Fibroblast of the aortic adventitia (primary cell): ENCODE measurements at places on chromosomes 12 and 14.

- peak; percentile 16 for DNase-seq
Measured at GRCh38 chr12:54592316-54592715, 3.9 kb upstream of the PPP1R1A start.

DNA sequence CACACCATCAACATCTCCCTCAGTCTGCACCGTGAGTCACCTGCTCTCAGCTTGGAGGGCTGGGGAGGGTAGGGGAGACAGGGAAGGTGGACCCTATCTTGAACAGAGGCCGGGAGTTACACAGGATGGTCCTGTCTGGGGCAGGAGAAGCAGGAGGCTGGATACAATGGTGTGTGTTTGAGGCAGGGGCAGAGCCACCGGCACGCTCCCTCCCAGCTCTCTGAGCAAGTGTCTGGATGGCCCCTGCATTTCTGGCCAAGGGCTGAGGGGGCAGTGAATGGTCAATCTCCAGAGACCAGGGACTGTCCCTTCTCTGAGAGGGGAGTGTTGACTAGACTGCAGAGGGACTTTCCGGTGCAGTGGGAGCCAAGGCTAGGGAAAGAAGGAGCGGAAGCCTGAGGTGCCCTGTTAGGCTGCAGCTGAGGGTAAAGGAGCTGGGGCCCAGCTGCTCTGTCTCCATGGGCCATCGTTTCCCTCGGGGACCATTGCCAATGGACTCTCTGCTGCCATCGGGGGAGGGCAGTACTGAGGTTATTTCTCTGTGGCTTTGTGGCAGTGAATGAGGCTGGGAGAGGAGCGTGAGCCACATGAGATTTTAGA lies 1.9 kb downstream of the LRP1-AS start:
- DNase-seq = no peak

DNA sequence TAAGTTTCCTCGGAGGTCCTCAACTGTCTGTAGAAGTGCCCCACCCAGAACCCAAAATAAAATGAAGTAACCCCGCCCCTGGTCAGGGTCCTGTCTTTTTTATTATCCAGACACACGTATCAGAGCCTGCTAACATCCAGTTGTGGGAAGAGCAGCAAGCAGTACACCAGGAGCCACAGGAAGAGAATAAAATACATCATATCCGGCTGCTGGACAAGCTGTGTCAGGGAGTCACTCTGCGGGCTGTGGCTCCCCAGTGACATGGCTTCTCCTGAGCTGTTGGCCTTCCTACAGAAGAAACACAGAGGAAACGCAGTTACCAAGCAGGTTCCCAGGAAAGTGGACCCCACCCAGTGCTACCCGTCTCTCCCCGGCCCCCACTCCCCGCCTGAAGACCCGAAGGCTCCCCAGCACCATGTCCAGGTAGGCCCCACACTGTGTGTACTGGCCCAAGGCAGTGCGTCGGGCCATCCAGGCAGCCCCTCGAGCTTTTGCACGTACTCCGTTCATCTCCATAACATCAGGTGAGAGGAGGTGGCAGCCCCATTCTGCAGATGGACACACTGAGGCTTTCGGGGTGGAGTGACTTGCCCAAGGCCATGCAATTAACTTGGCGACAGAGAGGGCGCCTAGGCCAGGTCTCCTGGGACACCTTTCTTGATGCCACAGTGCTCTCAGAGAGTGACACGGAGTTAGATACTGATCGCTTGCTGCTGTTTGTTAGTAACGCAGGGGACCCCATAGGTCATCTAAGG lies 34.3 kb upstream of the DICER1 start:
- no peak for DNase-seq

- DNase-seq = no peak
Measured at GRCh38 chr12:71124835-71125460, 32.9 kb downstream of the TSPAN8 start.

DNA sequence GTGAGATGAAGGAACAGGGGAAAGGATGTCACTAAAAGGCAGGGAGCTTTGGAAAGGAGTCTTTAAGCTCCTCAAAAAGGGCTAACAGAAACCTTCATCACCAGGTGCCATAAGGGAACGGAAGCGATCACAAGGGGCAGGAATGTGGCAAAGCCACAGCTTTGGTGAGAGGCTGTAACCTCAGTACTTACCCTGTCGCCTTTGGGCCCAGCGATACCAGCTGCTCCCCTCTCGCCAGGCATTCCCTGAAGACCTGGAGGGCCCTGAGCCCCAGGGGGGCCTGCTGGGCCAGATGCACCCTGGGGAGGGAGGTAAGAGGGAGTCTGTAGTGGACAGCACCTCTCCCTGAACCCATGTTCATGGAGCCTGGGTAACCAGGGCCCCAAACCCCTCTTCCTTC lies 18.9 kb downstream of the TMEM106C start:
- DNase-seq = no peak

- DNase-seq = no peak
Measured at GRCh38 chr14:99268810-99269707, 2.9 kb downstream of the BCL11B start.

DNA sequence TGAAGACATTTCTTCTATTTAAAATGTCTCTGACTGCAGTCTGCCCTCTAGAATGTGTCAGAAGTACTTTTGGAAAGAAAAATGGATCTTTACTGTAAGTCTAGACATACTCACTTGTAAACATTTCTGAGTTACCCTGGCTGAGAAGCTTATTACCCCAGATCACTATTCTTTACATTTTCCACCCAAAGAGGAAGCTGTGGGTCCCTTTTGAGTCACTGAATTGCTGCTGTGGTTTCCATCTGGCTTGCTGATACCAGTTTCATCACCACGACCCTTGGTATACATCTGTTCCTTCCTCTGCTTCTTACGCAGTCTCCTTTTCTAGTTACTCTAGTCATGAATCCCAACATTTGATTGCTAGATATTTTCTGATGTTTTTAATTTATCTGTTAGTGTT lies 20.2 kb upstream of the CLEC4D start:
- DNase-seq = no peak

DNA sequence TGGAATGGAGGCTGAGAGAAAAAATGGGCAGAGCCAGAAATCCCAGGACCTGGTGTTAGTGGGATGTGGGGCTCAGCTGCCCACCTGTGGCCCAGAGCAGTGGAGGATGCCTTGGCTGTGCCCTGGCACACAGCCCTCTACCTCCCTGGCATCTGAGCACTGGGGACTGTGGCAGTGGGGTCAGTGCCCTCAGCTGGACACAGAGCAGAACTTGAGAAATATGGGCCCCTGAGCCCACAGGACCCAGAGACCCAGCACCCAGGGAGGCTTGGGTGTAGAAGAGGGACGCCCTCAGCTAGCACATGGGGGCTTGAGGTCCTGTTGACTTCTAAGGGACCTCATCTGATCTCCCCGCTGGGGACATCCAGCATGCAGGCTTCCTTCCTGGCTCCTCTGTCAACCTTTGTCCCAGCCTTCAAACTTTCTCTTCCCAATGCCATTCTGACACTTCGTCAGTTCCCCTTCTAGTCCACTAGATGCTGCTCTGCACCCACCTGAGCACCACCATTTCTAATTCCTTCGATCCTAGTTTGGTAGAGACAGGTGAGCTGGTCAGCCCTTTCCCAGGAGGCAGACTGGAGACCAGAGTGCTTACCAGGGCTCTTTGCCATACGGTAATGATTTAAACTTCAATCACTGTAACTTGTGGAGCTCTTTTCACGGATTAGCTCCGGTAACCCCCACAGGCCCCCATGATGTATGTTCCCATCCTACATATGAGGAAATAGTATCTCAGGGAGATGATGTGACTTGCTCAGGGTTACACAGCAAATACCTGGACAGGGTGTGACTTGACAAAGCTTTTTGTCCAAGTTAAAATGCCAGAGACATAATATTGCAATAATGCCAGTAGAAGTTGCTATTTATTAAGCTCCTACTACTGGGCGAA lies 143.7 kb downstream of the ASCL4 start:
- DNase-seq = peak; percentile 19

DNA sequence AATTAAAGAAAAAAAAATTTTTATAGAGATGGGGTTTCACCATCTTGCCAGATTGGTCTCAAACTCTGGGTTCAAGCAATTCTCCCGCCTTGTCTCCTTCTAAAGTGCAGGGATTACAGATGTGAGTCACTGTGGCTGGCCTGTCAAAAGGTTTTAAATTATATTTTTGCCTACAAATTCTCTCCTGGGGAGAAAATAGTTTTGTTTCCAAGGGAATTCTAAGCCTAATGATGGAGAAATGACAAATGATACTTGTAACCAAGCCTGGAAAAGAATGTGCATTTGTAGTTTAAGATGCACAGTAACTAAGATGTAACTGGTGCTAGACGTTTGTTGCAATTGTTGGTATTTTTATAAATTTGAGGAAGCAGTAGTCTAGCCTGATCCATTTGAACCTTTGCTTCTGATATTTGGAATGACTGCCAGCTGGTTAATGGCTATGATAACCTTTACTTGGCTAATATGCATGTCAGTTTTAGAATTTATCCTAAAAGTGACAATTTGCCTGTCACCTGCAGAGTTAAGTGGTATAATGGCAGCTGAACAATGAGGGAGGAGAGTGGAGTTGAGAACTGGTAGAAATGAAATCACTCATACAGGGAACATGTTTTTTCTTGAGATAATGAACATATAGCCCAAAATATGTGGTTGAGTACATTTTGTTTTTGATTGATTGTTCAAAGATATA lies 148.0 kb downstream of the FUT8 start:
- peak; percentile 14 for DNase-seq

DNA sequence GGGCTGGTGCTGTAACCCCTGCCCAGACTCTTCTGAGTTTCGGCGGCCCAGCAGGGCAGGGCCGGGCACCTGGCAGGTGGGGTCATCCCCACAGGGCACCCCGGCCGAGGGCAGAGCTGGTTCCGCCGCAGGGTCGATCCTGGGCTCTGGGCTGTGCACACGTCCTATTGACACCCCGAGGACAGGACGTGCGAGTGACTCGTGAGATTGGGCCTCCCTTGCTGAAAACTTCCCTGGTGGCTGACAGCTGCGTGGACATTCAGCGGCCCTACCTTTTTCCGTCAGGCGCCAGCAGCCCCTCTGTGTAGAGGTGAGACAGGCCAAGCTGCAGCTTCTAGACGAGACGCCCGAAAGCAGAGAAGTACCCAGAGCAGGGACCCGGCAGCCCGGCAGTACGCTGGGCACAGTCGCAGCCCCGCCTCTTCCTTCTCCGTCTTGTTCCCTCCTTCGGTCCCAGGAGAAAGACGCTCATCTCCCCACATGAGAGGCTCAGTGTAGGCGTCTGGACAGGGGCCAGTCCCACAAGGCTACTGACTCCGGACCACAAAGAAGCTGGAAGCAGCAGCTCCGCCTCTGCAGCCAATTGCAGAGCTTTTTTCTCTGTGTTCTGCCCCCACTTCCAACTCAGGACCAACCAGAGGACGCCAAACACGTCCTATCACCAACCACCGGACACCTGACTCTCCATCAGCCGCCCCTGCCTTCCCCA lies at the start of gene LRCOL1:
Gene LRCOL1, minus strand, starts transcription at position 532 of the 709 bp plus-strand sequence. CDS start 4,331 bp downstream, outside the sequence.
- DNase-seq = peak; percentile 70

GRCh38 chr12:92928421-92928961 lies 604 bp downstream of the EEA1 start:
- peak; percentile 23 for DNase-seq

DNA sequence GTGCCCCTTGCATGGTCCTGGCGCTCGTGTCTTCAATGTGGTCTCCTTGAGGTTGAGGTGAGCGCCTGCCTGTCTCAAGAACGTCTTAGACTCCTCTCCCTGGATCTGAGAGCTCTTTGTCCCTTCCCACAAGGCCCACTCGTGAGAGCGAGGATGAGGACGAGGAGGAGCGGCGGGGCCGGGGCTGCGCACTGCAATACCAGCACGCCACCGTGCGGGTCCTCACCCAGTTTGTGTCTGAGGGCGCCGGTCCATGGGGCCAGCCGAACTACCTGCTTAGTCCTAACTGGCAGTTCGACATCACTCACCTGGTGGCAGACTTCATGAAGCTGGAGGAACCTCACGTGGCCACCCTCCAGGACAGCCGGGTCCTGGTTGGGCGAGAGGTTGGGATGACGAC lies 128.1 kb downstream of the SLC15A4 start:
- no peak for DNase-seq

DNA sequence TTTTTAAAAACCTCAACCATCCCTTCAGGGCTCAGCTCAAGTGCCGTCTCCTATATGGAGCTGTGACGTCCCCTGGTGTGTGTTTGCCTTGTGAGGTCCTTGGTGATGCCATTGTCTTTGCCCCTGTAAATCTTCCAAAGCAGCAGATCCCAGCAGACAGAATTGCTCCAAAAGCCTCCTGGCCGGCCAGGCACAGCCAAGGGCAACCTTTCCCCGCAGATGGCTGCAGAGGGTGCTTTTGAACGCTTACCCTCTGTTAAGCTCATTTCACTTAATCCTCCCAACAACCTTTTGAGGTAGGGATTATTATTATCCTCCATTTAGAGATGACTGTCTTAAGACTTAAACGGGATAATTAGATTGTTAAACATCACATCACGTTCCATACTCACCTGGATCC lies 51.4 kb downstream of the RFX4 start:
- DNase-seq = no peak
